ENCODE measurements at places on chromosomes 6 and 20. TPM values are rescaled to one million over a fixed set of nuclear protein-coding genes. Genes with fewer than 3 reads are reported as not detected.

SLC2A10 gene
- 3.1 TPM for total RNA-seq

SSTR4 gene
- not detected for total RNA-seq

PRSS35 gene
- total RNA-seq, result not detected

CST3 gene
- total RNA-seq, result 1,033 TPM

TUBB1 gene
- 0.27 TPM for total RNA-seq

IRAK1BP1 gene
- 3.5 TPM for total RNA-seq

GRCh38 chr6:163331245-163331644 lies 83.3 kb upstream of the QKI start:
- no peak for DNase-seq

GRCh38 chr6:109762166-109762565 lies 71.1 kb downstream of the FIG4 start:
- DNase-seq, result no peak

- DNase-seq, result no peak
Observed at GRCh38 chr6:130163266-130163665, 59.5 kb downstream of the SAMD3 start.

GRCh38 chr20:35297155-35297554 lies 4.9 kb upstream of the FAM83C start:
- DNase-seq, result no peak

GRCh38 chr6:161649068-161649467 lies 375.2 kb upstream of the AGPAT4 start:
- no peak for DNase-seq

- DNase-seq, result no peak
Observed at GRCh38 chr20:3459881-3460307, 10.9 kb upstream of the ATRN start.

DNA sequence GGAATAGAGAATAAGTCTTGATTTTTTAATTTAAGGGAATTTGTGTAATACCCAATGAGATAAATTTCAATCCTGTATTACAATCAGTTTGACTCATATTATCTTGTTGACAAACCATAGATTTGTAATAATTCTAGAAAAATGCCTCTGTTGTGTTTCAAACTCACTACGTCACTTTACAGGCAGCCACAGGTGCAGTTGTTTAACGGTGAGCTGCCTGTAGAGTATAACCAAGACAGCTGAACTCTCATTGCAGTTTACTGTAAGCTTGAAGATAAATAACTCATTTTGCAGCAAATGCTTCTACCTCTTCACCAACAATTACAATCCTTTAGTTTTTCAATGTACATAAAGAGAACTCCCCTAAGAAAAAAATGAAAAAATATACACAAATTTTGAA lies 114.3 kb downstream of the PRKN start:
- DNase-seq, result no peak

DNA sequence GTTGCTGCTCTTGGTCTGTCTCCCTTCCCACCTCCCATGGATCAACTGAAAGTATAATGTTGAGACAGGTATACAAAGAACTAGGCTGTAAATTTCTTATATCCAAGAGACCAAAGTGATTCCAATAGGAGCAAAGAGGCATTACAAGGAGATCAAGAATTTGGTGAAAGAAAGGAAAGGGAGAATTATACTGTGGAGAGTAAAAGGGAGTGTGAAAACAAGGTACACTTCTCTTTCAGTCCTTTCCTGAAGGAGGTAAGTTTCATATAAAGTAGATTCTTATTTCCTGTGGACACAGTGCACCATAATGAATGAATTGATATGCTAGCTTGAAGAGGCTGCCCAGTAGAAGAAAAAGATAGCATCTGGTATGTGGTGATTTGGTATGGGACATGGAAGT lies 49.7 kb downstream of the CD2AP start:
- no peak for DNase-seq

GRCh38 chr6:70336996-70337742 lies 34.3 kb upstream of the COL9A1 start:
- no peak for DNase-seq

DNA sequence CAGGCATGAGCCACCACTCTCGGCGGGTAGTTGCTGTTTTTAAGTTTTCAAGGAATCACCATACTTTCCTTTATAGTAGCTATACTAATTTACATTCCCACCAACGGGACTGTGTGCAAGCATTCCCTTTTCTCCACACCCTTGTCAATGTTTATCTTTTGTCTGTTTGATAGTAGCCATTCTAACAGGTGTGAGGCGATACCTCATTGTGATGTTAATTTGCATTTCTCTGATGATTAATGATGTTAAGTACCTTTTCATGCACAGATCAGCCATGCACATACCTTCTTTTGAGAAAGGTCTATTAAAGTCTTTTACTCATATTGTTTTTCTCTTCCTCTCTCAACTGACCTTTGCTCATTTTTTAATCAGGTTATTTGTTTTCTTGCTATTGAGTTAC lies 43.0 kb upstream of the CCND3 start:
- DNase-seq, result no peak

GRCh38 chr6:131575834-131576478 lies 2.9 kb downstream of the ARG1 start:
- no peak for DNase-seq

- no peak for DNase-seq
Observed at GRCh38 chr20:14142171-14142570, 146.9 kb downstream of the MACROD2 start.

Data from Right ventricle myocardium inferior (tissue), 1 donor.